ENCODE measurements at places on chromosomes 13 and 19.

GRCh38 chr13:93216122-93216521, 10.5 kb upstream of the GPC6 start:
- no peak for DNase-seq

- no peak for DNase-seq
These were observed 454.4 kb downstream of the TDRD3 start for GRCh38 chr13:60851378-60851777.

GRCh38 chr13:38854226-38854625, 136.4 kb downstream of the STOML3 start:
- no peak for DNase-seq

GRCh38 chr19:16066611-16067104, 9.6 kb upstream of the TPM4 start:
- no peak for DNase-seq

DNA sequence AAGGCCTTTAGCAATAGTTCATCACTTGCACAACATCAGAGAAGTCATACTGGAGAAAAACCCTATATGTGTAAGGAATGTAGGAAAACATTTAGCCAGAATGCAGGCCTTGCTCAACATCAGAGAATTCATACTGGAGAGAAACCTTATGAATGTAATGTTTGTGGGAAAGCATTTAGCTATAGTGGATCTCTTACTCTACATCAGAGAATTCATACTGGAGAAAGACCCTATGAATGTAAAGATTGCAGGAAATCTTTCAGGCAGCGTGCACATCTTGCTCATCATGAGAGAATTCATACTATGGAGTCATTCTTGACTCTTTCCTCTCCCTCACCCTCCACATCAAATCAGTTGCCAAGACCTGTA, 19.8 kb downstream of the ZNF583 start:
- DNase-seq, result no peak

GRCh38 chr13:95833126-95833525, 156.2 kb downstream of the DNAJC3 start:
- DNase-seq, result no peak

DNA sequence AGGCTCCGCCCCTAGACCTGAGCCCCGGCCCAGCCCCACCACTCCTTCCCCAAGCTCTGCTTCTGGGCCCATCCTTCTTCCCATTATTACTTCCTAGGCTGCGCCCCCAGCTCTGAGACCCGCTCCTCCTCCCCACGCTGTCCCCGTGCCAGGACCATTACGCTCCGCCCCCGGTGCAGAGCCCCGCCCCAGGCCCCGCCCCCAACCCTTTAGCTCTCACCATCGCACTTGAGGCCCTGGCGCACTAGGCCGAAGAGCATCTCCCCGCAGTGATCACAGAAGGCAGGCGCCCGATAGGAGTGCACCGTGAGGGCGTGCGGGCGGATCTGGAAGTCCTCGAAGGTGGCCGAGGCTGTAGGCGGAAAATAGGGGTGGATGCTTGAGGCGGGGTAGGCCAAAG, 6.2 kb downstream of the PRKD2 start:
- DNase-seq, result no peak

- no peak for DNase-seq
These were observed 28.7 kb downstream of the STK24 start for GRCh38 chr13:98548230-98548629.

- DNase-seq, result no peak
These were observed 11.8 kb upstream of the BTBD2 start for GRCh38 chr19:2027361-2027760.

GRCh38 chr13:109100705-109101304, 471.4 kb downstream of the MYO16 start:
- no peak for DNase-seq

DNA sequence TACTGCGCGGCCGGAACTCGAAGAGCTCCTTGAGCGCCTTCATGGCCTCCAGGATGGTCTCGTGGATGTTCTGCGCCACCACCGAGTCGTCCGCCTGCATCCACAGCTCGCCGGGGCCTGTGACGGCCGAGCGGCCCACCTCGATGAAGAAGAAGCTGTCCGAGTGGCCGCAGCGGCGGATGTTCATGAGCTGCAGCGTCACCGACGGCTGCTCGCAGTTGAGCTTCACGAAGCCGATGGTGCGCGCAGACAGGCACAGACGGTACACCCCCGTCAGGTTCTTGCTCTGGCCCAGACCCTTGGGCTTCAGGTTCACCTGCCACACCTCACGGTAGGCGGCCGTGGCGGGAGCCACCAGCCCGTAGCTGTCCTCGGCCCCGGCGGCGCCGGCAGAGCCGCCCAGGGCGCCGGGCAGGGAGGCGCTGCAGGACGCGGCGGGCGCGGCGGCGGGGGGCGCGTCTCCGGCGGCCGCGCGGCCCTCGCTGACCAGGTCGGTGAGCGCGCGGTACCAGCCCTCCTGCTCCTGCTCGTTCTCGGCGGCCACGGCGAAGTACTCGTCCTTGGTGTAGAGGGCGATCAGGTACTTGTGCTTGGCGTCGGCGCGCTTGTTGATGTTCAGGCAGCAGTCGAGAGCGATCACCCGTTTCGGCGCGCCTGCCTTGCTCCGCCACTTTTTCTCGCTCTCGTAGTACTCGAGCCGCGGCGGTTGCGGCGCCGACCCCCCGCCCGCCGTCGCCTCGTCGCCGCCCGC, 1.1 kb downstream of the IRS2 start:
- DNase-seq, result no peak

GRCh38 chr19:51140441-51140840, 1.7 kb upstream of the SIGLEC7 start:
- DNase-seq, result no peak

GRCh38 chr19:8642561-8642960, 12.1 kb downstream of the NFILZ start:
- no peak for DNase-seq

DNA sequence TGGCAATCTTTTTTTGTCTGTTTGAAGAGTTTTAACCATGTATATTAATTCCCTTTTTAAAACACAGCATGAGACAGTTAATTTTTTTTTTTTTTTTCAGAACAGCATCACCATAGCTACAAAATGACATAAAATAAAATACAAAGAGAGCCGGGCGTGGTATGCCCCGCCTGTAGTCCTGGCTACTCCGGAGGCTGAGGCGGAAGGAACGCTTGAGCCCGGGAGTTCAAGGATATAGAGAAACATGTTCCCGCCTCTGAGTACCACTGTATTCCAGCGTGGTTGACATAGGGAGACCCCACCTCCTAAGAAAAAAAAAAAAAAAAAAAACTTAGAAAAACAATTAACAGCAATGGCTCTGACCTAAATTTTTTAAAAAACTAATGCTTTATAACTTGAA, 10.0 kb upstream of the INSR start:
- DNase-seq, result no peak

DNA sequence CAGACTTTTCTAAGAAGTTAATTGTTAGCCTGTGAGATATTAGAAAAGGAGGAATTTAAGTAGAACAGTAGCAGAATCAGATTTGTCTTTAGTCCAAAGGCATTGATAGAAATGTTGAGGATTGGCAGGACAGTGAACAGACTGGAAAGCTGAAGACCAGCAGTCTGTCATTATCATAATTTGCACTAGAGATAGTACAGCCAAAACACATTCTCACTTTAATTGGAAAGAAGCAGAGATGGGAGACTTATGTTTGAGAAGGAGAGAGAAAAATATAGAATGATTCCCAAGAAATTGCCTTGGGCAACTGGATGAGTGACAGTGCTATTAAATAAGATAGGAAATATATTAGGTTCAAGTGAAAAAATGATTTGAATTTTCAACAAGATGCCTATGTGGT, 755.5 kb downstream of the SLITRK5 start:
- DNase-seq, result no peak

GRCh38 chr13:102593466-102593865, 3.3 kb upstream of the TPP2 start:
- DNase-seq, result no peak

DNA sequence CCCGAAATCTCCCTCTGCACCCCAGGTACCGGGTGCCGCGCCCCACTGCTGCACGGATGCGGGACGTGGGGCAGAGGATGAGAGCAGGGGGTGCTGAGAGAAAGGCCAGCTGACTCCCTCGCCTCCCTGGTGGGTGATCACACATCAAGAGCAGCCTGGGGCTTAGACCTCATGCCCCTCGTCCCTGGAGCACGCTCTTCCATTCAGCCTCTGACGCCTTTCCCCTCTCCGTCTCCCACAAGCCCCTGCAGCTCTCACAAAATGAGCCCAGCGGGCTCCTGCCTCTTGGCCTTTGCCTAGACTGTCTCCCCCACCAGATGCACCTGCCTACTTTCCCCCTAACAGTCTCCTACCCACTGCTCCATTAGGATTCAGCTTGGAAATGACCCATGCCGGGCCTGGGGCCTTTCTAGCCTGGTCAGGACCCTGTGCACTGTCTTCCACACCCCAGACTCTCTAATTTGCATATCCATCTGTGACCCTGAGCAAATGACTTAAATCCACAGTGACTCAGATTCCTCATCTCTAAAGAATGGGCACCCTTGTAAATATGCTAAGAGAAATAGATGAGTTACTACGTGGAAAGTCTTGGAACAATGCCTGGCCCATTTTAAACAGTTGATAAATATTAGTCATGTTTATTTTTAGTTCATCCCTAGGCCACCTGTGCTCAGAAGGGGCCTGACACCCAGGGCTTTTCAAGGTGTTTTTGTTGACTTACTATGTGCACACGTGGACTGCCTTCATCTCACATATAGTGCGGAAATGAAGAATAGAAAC, 582 bp upstream of the PTPRH start:
- DNase-seq, result no peak

DNA sequence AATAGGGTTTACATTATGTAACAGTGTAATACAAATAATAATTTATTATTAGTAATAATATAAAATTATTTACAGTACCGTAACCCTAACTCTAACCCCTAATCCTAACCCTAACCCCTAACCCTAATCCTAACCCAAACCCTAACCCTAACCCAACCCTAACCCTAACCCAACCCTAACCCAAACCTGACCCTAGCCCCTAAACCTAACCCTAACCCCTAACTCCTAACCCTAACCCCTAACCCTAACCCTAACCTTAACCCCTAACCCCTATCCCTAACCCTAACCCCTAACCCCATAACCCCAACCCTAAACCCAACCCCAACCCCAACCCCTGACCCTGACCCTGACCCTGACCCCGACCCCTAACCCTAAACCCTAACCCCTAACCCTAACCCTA, 45.7 kb downstream of the PLPP2 start:
- no peak for DNase-seq

GRCh38 chr13:55500694-55501093, 1640.0 kb upstream of the PRR20A start:
- no peak for DNase-seq

- DNase-seq, result no peak
These were observed 15.8 kb downstream of the ZNF574 start for GRCh38 chr19:42091742-42092141.

GRCh38 chr13:98900442-98900841, 77.4 kb downstream of the DOCK9 start:
- DNase-seq, result no peak

- no peak for DNase-seq
These were observed 26.7 kb downstream of the PLEKHJ1 start for GRCh38 chr19:2209408-2209807.

DNA sequence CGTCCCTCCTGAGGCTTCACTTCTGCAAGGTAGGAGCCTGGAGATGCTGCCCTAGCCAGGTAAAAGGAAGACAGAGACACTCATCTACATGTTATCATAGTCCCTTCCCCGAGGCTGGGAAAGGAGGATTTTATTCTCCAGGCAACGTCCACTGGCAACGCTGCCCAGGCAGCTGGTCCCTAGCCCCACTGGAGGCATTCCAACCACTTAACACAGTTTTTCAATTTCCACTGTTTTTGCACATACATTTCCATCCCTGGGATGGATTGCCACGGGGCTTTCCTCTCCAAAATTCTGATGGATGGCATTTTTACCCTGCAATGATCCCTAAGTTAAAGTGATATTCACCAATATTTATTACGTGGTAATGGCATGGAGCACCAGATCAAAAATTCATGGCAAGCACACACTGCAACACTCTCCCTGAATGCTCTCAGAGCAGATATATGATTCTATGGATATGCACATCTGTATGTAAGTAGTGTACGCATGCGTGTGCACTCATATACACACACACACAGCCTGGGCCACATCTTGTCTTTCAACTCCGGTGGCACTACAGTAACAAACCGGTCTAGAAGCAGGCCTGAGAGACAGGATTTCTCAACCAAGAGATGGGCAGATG, 322.3 kb upstream of the TSHZ3 start:
- DNase-seq, result no peak

GRCh38 chr13:91351980-91352379, 4.5 kb downstream of the MIR17HG start:
- no peak for DNase-seq

DNA sequence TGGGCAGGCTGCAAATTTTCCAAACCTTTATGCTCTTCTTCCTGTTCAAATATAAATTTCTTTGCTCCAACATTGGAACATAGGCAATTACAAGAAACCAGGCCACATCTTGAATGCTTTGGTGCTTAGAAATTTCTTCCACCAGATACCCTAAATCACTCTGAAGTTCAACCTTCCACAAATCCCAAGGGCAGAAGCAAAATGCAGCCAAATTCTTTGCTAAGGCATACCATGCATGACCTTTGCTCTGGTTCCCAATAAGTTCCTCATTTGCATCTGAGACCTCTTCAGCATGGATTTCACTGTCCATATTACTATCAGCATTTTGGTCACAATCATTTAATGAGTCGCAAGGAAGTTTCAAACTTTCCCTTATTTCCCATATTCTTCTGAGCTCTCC, 130.9 kb downstream of the DIAPH3 start:
- no peak for DNase-seq
